ENCODE measurements at places on chromosomes 5 and 9. TPM values are rescaled to one million over a fixed set of nuclear protein-coding genes. Genes with fewer than 3 reads are reported as not detected.
A peak's percentile ranks its signal among the peaks of the same experiment; 100 is the strongest.

C5orf52 gene
- polyA plus RNA-seq, result not detected

IGIP gene
- 7.6 TPM for polyA plus RNA-seq

GPRIN1 gene
- 1.3 TPM for polyA plus RNA-seq

CCNJL gene
- polyA plus RNA-seq, result 8.1 TPM

TARS1 gene
- polyA plus RNA-seq, result 120 TPM

NUTM2G gene
- 0.31 TPM for polyA plus RNA-seq

DNA sequence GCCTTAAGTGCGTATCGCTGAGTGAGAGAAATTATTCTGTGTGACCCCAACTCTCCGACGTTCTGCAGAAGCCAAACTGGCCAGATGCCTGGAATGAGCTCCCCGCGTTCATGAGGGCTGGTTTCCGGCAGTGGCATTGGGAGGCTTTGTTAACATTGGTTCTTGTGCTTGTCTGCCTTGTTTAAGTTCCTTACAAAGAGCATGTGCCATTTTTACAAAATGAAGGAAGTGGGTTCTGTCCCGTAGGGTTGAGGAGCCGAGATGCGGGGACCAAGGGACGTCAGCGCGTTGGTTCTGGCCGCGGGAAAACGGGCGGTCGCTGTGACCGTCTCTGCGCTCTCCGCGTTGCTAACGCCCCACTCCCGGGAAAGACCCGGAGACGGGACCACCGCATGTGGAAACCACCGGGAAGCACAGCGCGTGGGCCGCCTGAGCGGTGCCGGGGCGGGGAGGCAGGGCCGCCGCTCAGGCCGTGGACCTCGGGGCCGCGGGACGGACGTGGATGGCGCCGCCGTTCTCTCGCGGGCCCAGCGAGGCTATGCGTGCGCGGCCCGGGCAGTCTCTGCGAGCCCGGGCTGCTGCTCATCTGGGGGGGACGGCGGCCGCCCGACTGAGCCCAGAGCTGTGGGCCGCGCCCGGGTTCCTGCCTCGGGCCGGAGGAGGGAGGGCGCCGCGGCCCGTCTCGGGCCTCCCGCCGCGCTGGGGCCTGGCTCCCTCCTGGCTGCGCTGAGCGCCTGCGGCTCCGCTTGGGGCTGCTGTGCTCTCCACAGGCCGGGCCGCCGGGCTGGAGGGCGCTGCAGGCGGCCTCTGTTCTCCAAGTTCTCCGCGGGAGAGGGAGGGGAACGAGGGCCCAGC lies 13.4 kb downstream of the RABL6 start:
- DNase-seq, result no peak

- no peak for DNase-seq
Observed at GRCh38 chr5:113474100-113474728, 14.0 kb downstream of the MCC start.

- DNase-seq, result no peak
Observed at GRCh38 chr5:97150401-97150800, 8.0 kb upstream of the LIX1 start.

DNA sequence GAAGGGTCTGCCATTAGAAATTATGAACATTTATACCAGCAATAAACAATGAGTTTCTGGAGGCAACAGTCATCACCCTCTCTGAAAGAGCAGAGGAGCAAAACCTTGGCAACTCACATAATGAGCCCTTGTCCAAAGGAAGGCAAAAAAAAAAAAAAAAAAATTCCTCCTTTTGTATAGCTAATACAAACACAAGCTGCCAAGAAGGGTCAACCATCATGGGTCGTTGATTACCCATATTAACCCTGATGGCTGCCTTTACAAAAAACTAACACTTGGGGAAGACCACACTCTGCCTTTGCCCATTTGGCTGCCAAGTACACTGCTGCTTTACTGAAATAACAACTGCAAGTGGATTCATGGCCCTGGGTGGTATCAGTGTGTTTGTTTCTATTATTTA lies 272.7 kb downstream of the ADAMTSL1 start:
- no peak for DNase-seq

DNA sequence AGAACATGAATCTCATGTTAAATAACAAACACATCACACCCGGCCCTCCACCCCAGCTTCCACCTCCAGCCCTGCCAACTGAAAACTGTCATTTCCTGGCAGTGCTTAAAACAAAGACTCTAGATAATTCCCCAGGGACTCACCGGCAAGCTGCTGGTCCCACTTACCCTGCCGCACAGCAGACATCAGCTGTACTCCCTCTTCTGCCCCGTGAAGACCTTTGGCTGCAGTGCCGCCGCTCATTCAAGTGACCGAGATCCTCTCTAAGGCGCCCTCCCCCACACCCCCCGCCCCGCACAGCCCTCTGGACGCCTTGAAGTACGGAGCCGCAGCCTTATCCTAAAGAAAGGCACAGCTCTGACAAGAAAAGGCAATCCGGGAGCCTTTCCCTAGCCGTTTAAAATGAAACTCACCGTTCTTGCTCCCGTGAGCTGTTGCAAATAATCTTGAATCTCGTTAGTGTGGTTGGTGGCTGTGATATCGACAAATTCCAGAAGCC lies 434 bp downstream of the GLRX start:
- no peak for DNase-seq

DNA sequence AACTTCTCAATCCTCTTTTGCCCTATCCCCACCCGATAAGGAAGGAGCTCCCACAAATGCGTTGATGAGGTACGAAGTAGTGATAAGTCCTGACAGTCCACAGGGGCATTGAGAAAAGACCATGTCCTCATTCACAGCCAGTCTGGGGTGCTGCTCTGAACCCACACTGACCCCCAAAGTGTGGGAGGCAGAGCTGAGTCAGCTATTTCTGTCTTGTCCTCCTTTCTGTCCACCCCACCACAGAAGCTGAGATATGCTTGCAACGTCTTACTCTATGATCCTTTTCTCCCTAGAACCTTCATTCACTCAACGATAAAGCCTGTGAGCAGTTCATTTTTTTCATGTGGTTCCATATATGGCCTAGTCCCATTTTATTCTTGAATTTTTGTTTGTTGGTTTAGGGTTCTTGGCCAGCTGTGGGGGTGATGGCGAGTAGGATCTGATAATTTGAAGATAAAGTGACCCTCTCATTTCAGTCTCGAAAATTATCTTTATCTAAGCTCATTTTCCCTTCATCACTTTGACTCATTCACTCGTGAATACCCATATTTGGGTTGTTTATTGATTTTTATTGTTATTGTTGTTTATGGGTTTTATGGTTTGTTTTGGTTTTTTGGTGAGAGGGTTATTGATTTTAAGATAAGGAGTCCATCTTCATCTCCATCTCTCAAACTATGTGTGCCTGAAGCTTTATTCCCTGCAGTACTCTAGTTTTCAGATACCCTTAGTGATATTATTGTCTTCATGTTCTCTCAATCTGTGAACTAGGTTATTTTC lies 58.5 kb upstream of the ZNF366 start:
- DNase-seq, result no peak

- no peak for DNase-seq
Observed at GRCh38 chr9:126379661-126380360, 53.2 kb downstream of the MVB12B start.

- no peak for DNase-seq
Observed at GRCh38 chr5:12248831-12249230, 344.6 kb upstream of the CTNND2 start.

- DNase-seq, result no peak
Observed at GRCh38 chr5:165775111-165775510, 2269.7 kb downstream of the MAT2B start.

DNA sequence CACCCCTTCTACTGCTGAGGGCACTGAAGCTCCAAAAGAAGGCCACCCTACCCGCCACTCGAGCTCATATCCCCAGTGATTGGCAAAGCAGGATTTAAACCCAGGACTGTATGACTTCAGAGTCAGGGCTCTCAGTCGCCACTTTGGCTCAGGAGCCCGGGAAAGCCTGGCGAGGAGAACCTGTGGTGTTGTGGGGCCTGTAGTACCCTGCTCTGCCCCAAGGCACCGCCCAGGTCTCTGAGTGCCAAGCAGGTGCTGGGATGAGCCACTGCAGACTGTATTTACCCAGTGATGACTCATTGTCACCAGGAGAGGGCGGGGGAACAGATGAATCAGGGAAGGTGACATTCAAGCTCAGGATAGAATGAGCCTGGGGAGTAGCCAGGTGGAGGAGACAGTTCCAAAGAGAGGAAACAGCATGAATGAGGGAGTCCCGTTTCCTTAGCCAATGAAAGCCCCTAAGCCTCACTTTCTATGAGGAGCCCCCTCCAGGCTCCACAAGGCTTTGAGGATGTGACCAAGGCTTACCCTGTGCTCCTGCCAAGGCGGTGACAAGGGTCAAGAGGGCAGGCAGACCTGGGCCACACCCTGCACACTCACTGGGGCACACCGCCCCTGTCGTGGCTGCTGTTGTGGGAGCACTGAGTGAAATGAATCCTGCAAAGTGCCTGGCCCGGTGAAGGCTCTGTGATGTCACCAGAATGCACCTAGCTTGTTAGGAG lies 17.8 kb upstream of the DPM2 start:
- DNase-seq, result no peak

GRCh38 chr5:67355120-67355713 lies 158.6 kb upstream of the CD180 start:
- DNase-seq, result no peak

GRCh38 chr5:142063878-142064331 lies 44.7 kb upstream of the NDFIP1 start:
- DNase-seq, result peak; percentile 32

DNA sequence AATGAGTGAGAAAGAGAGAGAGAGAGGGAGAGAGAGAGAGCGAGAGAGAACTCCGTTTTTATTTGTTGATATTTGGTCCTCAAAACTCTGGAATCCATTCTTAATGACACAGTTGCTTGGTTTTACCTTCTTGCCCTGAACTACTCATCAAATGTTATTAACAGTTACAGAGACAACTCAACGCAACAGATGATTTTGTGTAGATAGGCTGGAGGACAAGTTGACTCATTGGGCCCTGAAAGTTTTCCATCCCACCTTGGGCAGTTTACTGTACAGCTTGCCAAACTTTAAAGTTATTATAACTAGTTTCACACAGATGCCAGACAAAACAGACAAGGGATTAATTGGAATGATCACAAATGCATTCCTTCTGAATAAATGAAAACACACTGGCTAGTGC lies 339.9 kb downstream of the ARL15 start:
- DNase-seq, result no peak

GRCh38 chr5:179192185-179192890 lies 132.2 kb downstream of the ZNF354C start:
- no peak for DNase-seq

DNA sequence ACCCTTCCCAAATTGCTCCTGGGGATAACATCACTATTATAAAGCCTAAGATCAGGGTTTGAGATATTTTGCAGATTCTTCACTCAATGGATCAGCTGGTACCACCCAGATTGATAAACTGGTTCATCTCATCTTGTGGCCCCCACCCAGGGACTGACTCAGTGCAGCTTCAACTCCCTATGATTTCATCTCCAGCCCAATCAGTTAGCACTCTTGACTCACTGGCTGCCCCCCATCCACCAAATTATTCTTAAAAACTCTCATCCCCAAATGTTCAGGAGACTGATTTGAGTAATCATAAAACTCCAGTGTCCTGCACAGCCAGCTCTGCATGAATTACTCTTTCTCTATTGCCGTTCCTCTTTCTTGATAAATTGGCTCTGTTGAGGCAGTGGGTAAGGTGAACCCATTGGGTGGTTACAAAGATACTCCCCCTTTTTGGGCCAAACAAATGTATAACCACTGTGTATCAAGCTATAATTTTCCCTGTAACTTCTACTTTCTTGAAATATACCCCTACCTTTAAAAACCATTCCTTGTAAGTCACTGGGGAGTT lies 263.3 kb upstream of the IL12B start:
- no peak for DNase-seq

GRCh38 chr5:53971131-53971530 lies 339.2 kb downstream of the ARL15 start:
- no peak for DNase-seq

- no peak for DNase-seq
Observed at GRCh38 chr9:36258996-36259533, 817 bp upstream of the GNE start.

- no peak for DNase-seq
Observed at GRCh38 chr5:34564710-34565235, 91.4 kb upstream of the RAI14 start.

DNA sequence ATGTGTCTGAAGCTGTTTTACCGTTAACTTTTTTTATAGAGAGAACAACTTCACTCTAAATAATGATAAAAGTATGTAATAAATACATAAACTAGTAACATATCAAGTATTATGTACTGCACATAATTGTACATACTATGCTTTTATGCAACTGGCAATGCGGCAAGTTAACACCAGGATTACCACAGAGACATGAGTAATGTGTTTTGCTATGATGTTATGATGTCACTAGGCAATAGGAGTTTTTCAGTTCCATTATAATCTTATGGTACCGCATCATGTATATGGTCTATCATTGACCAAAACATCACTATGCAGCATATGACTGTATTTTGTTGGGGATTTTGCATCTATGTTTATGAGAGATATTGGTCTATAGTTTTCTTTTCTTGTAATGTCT lies 326.4 kb upstream of the TARS1 start:
- no peak for DNase-seq

DNA sequence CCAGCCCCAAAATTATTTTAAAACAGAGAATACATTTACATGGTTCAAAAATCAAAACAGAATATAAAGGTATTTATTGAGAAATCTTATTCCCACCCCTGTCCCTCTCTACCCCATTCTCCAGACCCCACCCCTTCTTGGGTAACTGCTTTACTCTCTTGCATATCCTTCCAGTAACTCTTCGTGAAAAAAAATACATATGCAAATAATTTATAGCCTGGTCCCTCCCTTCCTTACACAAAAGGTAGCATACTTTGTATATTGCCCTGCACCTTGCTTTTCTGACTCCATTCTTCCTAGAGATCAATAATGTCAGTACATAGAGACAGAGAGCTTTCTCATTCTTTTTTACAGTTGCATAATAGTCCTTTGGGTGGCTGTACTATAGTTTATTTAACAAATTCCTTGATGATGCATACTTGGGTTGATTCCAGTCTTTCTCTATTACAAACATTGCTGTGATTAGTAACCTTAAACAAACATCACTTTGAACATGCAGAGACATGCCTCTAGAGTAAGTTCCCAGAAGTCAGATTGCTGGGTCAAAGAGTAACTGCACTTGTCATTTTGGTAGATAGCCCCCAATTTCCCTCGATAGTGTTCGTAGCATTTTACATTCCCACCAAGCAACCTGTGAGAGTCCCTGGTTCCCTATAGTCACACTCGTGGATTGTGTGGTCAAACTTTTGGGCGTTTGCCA lies 47.9 kb downstream of the STOM start:
- no peak for DNase-seq

DNA sequence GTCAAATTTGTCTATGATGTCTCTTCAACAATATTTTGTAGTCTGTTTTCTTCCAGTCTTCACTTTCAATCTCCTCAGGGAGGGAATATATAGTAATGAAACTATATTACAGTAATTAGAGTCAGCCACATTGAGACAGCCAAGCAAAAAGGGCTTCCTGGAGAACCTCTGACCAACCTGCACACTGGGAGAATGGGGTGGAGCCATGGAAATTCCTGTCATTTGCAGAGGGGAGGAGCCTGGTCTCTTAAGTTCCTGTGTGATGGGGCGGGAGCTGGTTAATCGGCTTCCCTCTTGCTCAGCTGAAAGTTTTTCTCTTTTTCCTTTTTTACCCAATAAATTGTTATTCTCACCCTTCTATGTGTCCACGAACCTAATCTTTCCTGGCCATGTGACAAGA lies 1220.0 kb downstream of the PTPRD start:
- DNase-seq, result no peak

Data from right renal pelvis (tissue), 4 donors.